ENCODE measurements at places on chromosomes 3 and 15.
A peak's percentile ranks its signal among the peaks of the same experiment; 100 is the strongest.

- no peak for DNase-seq
Observed at GRCh38 chr3:195133013-195133412, 137.9 kb downstream of the XXYLT1 start.

DNA sequence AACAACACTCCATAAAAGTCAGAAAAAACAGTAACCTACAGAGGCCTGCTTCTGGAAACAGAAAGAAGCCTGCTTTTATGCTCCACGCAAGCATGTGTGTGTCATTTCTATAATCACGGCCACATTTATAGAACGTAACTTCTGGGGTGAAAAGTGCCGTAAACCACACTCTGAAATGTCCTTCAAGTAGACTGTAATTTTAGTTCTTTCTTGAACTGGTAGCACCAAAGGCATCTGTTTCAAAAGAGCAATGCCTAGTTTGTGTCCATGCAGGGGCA lies 19.5 kb upstream of the CMTM7 start:
- no peak for DNase-seq

- DNase-seq = no peak
Observed at GRCh38 chr15:74958320-74958907, 1.8 kb upstream of the RPP25 start.

- peak; percentile 57 for DNase-seq
Observed at GRCh38 chr3:122719273-122719921, 38.8 kb downstream of the PARP14 start.

GRCh38 chr3:33929813-33930212 lies 131.4 kb downstream of the PDCD6IP start:
- DNase-seq = no peak

GRCh38 chr3:85475346-85475745 lies 516.6 kb downstream of the CADM2 start:
- no peak for DNase-seq

GRCh38 chr15:52499506-52499905 lies 29.2 kb downstream of the MYO5A start:
- DNase-seq = no peak

GRCh38 chr3:94643400-94643799 lies 580.5 kb downstream of the NSUN3 start:
- DNase-seq = no peak

- no peak for DNase-seq
Observed at GRCh38 chr15:55257938-55258337, 31.7 kb downstream of the RAB27A start.

DNA sequence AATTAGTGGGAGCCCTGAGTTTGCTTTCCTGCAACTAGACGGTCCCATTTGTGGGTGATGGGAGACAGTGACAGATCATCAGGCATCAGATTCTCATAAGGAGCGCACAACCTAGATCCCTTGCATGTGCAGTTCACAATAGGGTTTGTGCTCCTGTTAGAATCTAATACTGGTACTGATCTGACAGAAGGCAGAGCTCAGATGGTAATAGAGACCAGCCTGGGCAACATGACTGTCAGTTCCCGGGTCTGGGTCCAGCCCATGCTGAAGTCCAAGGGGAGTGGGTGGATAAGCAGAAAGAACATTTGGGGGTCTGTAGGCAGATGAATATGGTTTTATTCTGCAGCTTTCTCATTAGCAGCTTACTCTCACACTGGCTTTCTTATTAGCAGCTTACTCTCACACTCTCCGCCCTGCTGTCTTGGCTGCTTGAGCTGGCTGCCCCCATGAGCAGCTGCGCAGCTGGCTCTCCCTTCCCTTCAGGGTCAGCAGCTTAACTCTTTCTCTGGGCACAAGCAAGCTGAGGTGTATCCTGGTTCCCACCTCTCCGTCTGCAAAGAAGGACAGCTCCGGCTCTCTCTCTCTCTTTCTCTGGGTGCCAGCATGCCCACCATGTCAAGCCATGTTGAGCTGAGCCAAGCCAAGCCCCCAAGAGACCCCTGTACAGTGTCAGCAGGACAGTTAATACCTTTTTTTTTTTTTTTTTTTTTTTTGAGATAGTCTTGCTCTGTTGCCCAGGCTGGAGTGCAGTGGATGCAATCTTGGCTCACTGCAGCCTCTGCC lies 46.5 kb downstream of the KLHDC8B start:
- no peak for DNase-seq

DNA sequence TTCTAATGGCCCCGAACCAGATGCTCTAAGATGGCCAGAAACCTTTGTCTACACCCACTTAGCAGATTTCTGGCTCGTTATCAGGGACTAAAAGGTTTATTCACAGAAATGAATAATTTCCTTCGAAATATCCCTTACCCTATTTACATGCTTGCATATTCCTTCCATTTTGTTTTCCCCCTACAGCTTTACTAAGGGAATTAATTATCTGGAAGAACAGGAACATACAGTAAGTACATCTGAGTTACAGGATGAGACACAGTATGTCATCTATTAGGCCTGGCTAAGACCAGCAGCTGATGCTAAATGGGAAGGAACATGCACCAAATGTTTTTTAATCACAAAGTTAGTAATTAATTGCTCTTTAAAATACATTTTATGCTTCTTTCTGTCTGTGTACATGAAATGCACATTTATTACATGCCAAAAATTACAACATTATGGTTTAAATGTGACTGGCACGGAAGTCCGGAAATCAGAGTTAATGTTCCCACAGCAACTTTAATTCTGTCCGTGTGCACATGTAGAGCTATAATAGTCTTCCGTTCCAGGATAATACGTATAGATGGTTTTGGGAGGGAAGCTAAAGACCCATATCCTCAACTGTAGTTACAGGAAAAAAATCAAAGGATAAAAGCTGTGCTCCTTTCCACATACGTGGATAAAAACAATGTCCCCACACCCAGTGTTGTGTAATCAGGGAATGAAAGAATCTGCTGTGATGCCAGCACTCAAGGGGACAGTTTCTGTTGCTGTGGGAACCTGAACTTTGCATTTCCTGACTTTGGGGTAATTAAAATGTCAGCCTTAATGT lies 82.0 kb downstream of the TIGIT start:
- DNase-seq = no peak

DNA sequence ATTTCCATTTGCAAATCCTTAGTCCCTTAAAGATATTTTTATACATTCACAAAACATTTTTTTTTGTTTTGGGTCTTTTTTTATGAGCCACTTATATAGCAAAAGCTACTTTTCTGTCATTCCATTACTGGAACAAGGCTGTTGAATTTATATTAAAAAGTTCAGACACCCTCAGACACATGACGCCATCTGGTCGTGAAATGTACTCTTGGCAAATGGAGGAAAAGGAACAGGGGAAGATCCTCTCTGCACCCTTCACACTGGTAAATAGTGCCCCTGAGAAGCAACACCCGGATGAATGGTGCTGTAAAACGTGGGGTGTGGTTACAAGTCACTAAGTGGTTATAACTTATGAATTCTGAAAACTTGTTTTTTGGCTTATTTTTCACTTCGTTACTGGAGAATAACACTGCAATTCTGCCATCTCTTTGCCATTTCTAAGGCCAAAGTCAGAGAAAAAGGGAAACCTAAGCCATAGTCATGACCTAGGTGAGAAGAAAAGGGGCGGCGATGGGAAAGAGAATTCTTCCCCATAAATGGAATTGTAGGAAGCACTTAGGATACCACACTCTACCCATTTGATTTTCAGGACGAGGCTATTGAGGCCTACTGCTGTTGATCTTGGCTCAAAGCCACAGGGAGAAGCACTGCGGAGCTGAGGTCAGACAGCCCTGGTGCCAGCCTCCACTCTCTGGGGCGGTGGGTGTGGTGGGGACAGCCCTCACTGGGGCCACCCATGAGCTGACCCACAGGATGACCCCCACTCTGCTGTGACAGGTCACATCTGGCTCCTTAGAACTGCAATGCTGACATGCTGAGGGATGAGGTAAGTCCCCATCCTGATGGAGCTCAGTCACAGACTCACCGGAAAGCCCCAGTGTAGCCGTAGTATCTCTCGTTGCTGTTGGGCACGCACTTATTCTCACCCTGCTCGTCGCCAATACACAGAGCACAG lies 21.9 kb downstream of the LTF start:
- DNase-seq = no peak

- no peak for DNase-seq
Observed at GRCh38 chr3:111811811-111812210, 47.3 kb upstream of the PHLDB2 start.

DNA sequence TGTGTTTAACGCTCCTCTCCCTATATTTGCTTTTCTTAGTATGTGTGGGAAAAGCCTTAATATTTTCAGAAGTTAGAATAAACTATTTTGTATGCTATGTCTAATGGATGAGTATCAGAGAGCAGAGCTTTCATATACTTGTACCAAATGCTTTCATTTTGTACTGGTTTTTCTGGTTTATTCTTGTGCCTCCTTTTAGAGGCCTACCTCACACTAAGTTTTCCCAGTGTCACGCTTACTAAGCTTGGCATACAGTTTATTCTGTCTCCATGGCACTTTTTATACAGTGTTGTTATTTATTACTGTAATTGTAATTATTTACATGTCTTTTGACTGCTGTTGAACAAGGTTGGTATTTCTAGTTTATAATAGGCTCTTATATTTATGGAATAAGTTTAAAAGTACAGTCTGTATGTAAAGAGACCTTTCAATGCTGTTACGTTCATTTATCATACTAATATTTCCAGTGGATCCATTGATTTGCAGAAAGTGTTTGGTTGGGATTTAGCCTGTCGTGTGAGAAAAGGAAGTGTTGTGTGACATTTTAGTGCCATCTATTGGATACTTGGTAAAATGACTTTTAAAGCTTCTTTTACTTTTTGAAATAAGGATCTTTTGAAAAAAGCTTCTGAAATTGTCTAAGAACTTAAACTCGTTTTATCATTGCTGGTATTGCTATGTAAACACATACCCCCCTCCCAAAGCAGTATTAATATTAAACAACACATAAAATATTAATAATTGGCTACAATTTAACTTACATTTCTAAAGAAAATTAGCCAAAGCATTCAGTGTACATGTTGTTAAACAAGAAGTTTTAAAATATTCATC lies 5.2 kb upstream of the EBLN2 start:
- DNase-seq = peak; percentile 30

- no peak for DNase-seq
Observed at GRCh38 chr3:125054062-125054448, 1.7 kb downstream of the HEG1 start.

DNA sequence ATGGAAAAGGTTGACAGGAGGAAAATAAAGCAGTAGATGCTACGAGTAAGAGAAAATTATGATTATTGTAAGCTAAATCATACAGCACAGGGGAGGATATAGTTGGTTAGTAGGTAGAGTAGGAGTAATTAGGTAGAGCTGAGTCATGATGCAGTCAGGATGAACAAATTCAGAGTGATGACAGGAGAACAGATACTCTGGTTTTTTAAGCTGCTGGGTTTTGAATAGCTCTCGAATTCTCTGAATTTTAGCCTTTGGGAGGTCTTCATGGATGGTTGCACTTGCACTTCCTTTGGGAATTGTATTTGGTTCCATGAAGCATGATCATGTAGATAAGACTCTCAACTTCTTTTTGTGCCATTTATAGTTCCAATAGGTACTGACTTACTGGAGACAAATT lies 96.2 kb downstream of the ECT2 start:
- DNase-seq = peak; percentile 72

DNA sequence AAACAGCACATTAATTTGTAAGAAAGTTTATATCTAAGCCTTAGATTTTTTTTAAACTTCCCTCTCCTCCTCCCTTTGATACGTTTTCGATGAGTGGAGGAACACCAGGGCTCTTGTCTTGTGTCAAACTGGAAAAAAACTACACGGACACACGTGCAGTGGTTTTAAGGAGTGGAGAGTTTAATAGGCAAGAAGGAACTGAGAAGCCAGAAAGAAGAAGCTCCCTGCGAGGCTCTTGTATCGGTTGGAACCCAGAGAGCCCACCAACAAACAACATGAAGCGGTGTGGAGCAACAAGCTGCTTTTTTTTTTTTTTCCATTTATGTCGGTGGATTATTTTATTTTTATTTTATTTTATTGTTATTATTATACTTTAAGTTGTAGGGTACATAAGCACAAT lies 18.6 kb downstream of the NDUFB4 start:
- DNase-seq = no peak

- peak; percentile 48 for DNase-seq
Observed at GRCh38 chr15:70327856-70328678, 230.3 kb upstream of the TLE3 start.

DNA sequence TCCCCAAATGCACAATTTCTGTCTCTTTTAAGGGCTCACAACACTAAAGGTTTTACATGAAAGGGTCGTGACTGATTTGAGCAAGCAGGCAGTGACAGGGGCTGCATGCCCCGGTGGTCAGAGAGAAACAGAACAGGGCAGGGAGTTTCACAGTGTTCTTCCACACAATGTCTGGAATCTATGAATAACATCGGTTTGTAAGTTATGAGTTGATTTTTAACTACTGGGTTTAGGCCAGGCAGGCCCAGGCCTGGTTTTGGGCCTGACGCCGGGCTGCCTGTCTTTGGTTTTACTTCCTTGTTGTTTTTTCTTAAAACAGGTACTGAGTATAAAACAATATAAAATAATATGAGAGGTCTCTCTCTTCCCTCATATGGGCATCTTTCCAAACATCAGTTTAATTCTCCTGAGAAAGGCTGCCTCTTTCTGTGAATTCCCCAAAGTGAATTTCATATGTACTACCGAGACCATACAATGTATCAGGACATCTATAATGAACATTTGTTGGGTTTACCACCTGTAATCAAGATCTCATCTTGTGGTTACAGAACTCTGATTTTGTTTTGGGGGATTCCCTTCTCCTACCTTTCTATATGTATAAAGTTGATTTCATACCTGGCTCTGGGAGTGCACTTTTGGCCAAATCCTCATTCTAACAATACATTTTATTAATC lies 74.4 kb downstream of the CD200 start:
- no peak for DNase-seq

DNA sequence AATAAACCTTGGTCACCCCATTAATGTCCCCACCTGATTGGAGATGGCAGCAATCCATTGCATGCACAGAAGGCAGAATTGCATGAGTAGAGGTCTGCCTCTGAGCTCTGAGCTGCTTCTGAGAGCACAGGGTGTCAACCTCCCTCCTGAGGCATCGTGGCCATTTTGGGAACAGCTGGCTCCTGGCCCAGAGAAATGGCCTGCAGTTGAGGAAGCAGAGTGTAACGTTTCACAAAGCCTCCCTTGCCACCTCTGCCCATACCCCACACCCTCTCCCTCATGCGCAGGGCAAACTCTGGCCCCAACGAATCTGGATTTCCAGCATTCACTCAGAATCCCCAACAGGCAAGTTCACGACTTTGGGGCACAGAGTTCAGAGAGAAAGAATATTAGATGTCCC lies 198.9 kb downstream of the ADAMTS9 start:
- DNase-seq = no peak

DNA sequence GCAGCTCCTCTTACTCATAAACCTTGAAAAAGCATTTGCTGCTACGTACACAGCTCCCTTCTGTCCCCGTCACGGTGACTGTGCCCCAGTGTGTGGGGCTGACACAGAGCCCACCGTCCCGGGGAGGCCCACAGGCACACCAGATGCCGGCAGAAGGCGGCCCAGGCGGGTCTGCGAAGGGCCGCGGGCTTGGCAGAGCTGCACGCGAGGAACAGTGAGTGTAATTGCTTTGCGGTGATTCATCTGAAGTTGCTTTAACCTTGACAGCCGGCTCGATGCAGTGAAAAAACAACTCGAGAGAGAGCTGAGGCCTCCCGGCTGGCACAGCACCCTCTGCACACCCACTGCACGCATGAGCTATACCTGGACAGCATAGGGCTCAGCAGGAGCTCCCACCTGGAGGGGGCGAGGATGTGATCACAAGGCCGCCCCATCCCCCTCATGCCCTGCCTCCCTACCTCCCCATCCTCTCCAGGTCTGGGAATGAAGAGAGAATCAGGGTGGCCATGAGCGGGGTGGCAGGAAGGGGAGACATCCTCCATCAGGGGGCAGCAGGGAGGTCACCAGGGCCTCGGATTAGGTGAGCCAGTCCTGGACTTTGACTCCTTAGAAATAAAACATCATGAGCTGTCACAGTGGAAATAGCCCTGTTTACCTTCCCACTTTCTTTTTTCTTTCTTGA lies 172.7 kb downstream of the MEGF11 start:
- no peak for DNase-seq

All from SK-N-DZ (cell line).